ENCODE measurements at places on chromosomes 16 and 17. TPM values are rescaled to one million over a fixed set of nuclear protein-coding genes. Genes with fewer than 3 reads are reported as not detected.

The HOXB2 gene
- total RNA-seq, result 35.2 TPM

DNA sequence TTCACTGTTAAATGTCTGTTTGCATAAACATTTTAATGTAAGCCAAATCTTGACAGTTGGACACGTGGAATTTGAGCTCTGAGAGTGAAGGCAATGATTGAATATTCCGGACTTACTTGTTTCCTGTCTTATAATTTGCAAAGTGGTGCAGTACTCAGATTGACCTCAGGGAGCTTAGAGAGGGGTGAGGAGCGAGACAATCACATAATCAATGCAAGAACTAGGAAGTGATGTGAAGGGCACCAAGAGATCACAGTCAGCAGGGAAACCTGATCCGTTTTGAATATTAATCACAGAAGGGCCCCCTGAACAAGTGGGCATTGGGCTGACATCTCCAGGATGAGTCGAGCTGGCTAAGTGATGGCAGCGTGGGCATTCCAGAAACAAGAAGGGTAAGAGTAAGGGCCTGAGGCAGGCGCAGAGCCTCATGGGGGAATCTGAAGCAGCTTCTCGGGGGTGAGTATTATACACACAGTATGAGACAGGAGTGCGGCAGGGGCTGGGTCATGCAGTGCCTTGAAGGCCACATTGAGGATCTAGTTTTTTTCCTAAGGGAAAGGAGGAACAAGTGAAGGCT is 26.1 kb downstream of the TEX2 start:
- no peak for DNase-seq

The RNF112 gene
- total RNA-seq, result 0.44 TPM

- DNase-seq, result no peak
Measured at GRCh38 chr16:28156056-28156680, 55.6 kb downstream of the XPO6 start.

GRCh38 chr17:65170839-65171238 is 33.7 kb downstream of the RGS9 start:
- no peak for DNase-seq

- no peak for DNase-seq
Measured at GRCh38 chr16:23131036-23131435, 18.2 kb downstream of the USP31 start.

GRCh38 chr17:31869031-31869430 is 10.0 kb upstream of the COPRS start:
- no peak for DNase-seq

- DNase-seq, result no peak
Measured at GRCh38 chr17:27293359-27293897, 486 bp upstream of the WSB1 start.

The SP6 gene
- 1.1 TPM for total RNA-seq

- DNase-seq, result no peak
Measured at GRCh38 chr17:66364508-66364907, 62.1 kb downstream of the PRKCA start.

The ATP2C2 gene
- 1.3 TPM for total RNA-seq

DNA sequence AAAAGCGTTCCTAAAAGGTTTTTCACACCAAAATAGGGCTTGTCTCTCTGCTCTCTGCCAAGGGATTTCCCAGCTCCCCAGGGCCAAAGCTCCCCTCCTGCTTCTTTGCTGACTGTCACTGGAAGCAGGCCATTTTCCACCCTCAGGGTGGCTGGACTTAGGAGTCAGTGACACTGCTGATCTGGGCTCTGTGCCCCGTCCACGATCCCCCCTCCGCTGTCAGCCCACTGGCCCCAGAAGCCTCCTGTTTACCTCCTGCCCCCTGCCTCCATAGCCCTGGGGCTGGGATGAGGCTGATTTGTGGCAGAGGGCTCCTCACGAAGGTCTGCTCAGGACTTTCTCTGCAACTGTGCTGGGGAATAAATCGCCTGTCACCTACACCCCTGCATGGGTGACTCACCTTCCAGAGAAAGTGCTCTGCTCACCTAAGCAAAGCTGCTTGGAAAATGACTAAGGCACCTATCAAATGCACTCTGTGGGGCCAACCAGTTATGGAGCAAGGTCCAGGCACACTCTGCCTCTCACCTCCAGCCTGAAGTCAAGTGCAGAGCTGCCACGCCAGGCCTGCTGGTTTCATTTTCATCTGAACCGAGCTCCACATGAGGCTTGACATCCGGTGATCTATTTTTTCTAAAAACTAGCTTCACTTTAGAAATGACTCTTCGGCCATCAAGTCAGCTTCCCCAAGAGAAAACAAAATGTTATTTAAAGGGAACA is 4.9 kb downstream of the MAP3K14 start:
- DNase-seq, result no peak

The SKAP1 gene
- not detected for total RNA-seq

- no peak for DNase-seq
Measured at GRCh38 chr17:1362964-1363363, 37.1 kb downstream of the YWHAE start.

The CLDN9 gene
- total RNA-seq, result not detected

The BRCA1 gene
- total RNA-seq, result 2.7 TPM

The PDIA2 gene
- total RNA-seq, result 1.5 TPM

The KRT31 gene
- not detected for total RNA-seq

DNA sequence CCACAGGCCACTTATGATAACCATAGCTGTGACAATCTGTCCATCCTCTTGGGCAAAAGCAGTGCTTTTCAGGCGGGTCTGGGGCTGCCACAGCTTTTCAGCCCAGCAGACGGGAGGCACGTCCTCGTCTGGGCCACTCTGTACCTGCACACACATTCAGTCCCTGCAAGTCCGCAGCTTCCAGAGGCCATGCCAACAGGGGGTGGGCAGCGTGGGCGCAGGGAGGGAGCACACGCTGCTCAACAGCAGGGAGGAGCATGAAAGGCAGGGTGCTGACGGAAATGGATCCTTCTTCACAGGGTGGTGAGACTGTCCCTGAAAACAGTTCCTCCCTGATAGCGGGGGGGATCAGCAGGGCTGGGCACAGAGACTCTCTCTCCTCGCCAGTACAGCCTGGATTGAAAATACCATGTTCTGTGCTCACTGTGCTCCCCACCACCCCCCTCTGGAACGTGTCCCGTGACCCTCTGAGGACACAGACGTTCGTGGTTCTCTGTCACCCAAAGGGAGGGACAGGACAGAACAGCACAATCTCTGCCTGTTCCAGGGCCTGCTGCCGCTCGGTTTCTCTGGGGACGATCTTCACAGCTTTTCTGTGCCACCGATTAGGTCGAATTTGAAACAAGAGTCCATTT is 41.7 kb downstream of the PEMT start:
- no peak for DNase-seq

DNA sequence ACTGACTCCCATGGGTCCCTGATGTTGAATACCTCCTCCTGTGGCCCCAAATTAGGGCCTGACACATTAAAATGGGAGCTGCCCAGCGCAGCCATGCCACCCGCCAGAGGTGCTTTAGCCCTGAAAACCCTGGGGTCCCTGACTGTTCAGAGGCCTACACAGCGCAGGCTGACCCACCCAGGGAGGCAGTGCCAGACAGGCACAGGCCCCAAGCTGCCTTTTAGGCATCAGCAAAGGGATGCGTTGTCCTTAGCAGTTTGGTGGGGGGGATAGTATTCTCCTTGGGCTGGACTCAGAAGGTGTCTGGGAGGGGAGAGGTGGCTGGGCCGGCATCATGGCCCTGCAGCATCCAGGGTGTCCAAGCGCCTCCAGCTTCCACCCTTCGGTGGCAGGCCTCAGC is 1.4 kb downstream of the RAPGEFL1 start:
- no peak for DNase-seq

DNA sequence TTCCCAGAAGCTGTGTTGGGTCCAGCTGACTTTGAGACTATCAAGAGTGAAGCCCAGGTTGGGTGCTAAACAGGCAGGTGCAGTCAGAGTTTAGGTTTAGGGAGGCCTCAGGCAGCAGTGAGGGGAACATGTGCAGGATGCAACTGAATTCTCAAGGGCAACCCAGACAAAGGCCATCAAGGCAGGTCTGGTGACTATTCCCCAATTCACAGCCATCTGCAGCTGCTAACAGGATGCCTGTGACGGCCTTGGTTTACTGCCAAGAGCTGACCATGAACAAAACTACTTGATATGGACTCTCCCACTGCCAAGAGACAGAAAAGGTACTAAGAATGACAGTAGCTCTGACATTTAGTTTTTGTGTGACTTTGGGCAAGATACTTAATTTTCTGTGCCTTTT is 45.2 kb upstream of the BCAR1 start:
- DNase-seq, result no peak
